Activated CD4-positive, alpha-beta T cell treated with anti-CD3 and anti-CD28 coated beads, Interleukin-2, amount 10 ng/mL, durations not matched to agents 24 days and 14 days (primary cell): ENCODE measurements at places on chromosomes 2 and 18. TPM values are rescaled to one million over a fixed set of nuclear protein-coding genes. Genes with fewer than 3 reads are reported as not detected.

DNA sequence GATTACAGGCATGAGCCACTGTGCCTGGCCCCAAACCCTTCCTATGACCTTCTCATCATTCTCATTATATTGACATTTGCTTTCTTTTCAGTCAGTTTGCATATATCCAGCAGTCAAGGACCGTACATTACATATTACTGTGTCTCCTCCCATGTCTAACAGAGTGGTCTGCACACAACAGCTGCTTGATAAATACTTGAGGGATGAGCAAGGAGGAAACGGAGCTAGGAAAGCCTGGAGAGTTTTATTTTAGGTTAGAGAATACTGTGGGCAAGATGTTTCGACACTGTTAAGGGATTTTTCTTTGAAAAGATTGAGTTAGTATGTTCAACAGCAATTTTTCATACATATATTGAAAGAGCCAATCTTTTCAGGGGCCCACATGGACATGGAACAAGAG, 76.2 kb upstream of the CHRNA1 start:
- H3K4me3 ChIP-seq: no peak overlapping the region
- peaks cover 2% of the 10 kb centered on the region for H3K36me3 ChIP-seq
- no peaks in the 10 kb centered on the region for H3K27me3 ChIP-seq
- peaks cover 14% of the 10 kb centered on the region for H3K4me1 ChIP-seq

IL37 gene
- not detected in 2 replicates for total RNA-seq

DNA sequence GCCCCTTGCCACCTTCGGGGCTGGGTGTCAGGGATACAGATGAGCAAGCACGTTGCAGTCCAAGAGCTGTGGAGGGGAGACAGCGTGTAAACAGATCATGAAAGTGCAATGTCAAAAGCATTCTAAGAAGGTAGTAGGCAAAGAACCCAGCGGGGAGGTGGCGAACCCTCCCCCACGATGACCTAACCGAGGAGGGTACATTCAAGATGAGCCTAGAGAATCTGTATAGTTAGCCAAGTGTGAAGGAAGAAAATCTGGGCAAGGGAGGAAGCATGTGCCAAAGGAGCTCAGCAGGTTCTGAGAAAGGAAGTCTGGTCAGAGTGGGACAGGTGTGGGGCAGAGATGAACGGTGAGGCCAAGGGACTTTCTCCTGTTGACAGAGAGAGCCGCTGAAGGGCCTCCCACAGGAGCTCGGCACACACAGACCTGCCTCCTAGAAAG, 106.9 kb downstream of the SP3 start:
- no peak for DNase-seq
- H3K27me3 ChIP-seq: peaks cover 13% of the 10 kb centered on the region
- H3K4me1 ChIP-seq: peaks cover 17% of the 10 kb centered on the region
- H3K4me3 ChIP-seq: no peak overlapping the region
- H3K27ac ChIP-seq: no peak overlapping the region
- no peaks in the 10 kb centered on the region for H3K36me3 ChIP-seq

PRSS56 gene
- not detected in 2 replicates for total RNA-seq

- no peak overlapping the region for H3K4me3 ChIP-seq
- no peaks in the 10 kb centered on the region for H3K36me3 ChIP-seq
- no peaks in the 10 kb centered on the region for H3K4me1 ChIP-seq
- H3K27me3 ChIP-seq: peaks cover 28% of the 10 kb centered on the region
- DNase-seq: no peak
- no peak overlapping the region for H3K27ac ChIP-seq
Measured at GRCh38 chr2:27551514-27551913, 31.3 kb upstream of the ZNF512 start.

ARHGAP28 gene
- not detected in 2 replicates for total RNA-seq

DNA sequence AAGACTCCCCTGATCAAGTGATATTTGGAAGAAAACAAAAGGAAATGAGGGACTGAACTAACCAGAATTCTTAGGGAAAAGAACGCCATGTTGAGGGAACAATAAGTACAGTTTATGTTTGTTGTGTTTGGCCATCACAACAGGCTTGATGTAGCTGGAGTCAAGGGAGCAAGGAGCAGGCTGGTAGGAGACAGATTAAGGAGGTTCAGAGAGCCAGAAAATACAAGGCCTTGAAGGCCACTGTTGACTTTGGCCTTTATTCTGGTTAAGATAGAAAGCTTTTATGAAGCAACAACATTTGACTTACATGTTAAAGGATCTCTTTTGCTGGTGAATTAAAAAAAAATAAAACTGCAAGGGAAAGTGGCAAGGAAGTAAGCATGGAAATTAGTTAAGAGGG, 754.1 kb upstream of the SLC8A1 start:
- H3K4me1 ChIP-seq: no peaks in the 10 kb centered on the region
- no peak for DNase-seq
- no peak overlapping the region for H3K4me3 ChIP-seq
- H3K36me3 ChIP-seq: no peaks in the 10 kb centered on the region
- no peaks in the 10 kb centered on the region for H3K27me3 ChIP-seq

DNA sequence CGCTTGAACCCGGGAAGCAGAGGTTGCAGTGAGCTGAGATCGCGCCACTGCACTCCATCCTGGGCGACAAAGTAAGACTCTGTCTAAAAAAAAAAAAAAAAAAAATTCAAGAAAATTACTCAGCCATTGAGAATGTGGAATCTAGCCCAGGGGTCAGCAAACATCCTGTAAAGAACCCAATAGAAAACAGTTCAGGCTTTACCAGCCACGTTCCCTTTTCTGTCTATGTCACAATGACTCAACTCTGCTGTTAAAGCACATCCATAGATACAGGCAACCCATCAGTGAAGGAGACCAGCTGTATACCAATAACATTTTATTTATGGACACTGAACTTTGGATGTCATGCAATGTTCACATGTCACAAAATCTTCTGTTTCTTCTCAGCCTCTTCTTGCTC, 435.6 kb upstream of the GYPC start:
- H3K27me3 ChIP-seq: no peaks in the 10 kb centered on the region
- no peak overlapping the region for H3K27ac ChIP-seq
- no peaks in the 10 kb centered on the region for H3K4me1 ChIP-seq

DNA sequence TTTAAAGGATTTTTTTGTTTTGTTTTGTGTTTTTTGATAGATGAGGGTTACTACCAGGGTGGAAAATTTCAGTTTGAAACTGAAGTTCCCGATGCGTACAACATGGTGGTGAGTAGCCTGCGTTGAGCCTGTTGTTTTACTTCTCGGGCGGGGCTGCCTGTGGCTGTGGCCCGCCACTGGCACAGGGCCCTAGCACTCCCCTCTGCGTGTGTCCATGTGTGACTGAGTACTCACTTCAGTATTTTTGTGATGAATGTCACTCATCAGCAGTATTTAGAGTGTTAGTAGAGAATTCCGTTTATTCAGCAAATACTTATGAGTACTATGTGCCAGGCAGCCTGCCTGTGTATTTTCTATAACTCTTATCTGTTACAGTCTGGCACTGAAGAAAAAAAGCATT, 44.3 kb upstream of the SCLY start:
- peaks cover 11% of the 10 kb centered on the region for H3K4me1 ChIP-seq
- H3K27me3 ChIP-seq: no peaks in the 10 kb centered on the region
- H3K36me3 ChIP-seq: peaks cover 55% of the 10 kb centered on the region
- no peak overlapping the region for H3K4me3 ChIP-seq
- H3K27ac ChIP-seq: no peak overlapping the region

TMEFF2 gene
- not detected in 2 replicates for total RNA-seq

POTEJ gene
- not detected in 2 replicates for total RNA-seq

TMEM247 gene
- not detected in 2 replicates for total RNA-seq

GRCh38 chr2:16179701-16180416, 239.5 kb downstream of the MYCN start:
- no peak for DNase-seq
- no peaks in the 10 kb centered on the region for H3K27me3 ChIP-seq
